Cortex of kidney (tissue), 1 donor: ENCODE measurements at places on chromosomes 13 and 19.

DNA sequence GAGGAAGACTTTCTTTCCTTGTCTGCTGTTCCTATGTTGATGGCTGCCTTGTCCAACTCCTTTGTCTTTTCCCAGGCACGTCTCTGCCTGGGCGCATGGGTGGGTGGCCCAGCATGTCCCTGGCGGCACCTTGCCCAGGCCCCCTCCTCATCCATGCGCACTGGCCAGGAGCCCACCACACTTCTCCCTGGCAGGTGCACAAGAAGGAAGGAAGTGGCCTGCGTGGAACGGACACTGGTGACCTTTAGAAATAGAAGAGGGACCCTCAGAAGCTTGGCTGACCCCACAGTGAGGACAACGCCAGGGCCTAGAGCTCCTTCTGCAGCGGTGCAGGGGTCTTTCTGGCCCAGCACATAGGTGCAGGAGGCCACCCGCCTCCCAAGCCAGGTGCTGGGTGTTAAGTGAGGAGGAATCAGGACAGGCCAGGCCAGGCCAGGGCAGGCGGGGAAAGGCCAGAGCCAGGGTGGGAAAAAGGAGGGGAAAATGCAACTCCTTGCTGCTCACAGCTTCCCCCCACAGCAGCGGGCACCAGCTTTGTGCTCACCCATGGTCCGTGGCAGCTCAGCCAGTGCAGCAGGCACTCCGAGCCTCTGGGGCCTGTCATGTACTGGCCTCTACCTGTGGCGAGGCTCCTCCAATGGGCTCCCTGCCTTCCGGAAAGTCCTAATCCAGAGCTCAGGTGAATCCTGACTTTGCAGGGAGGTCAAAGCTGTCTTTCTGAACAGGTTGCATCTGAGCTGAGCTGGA, 104.0 kb downstream of the SOX1 start:
- DNase-seq: no peak

- DNase-seq: no peak
These were observed 24.6 kb upstream of the ZNF431 start for GRCh38 chr19:21117041-21117907.

GRCh38 chr19:10718205-10719196, 622 bp downstream of the DNM2 start:
- DNase-seq: no peak

DNA sequence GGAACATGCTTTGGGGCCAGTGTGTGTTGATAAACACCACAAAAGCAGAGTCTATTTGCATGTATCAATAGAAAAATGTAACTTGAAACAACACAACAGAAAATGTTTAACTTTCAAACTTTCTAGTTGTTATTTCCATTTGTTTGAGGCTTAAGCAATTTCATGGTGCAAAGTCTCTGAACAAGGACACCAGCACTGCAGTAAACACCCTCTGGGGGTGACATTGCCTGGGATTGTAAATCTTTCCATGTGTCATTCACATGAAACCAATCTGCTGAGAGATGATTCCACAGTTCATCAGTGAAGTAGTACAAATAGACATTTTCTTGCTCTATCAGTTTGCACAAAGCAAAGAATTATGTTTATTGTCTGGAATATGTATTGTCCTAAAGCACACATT, 124.5 kb downstream of the ITGBL1 start:
- no peak for DNase-seq

DNA sequence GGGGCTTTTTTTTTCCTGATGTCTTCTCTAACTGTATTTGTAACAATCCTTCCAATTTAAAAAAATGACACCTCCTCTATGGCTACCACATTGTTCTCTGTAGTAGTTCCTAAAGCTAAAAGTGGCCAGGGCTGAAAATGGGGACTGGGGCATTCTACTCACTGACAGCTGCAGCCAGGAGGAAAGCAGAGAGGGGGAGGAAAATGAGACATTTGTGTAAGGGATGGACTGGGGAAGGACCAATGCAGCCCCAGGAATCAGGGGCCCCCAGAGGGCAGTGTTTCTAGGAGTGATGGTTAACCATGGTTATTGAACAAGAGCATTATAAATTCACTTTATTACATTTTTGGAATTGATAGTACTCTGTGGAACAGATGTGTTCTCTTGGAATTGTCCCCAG, 34.3 kb upstream of the C1QTNF9 start:
- DNase-seq: no peak

DNA sequence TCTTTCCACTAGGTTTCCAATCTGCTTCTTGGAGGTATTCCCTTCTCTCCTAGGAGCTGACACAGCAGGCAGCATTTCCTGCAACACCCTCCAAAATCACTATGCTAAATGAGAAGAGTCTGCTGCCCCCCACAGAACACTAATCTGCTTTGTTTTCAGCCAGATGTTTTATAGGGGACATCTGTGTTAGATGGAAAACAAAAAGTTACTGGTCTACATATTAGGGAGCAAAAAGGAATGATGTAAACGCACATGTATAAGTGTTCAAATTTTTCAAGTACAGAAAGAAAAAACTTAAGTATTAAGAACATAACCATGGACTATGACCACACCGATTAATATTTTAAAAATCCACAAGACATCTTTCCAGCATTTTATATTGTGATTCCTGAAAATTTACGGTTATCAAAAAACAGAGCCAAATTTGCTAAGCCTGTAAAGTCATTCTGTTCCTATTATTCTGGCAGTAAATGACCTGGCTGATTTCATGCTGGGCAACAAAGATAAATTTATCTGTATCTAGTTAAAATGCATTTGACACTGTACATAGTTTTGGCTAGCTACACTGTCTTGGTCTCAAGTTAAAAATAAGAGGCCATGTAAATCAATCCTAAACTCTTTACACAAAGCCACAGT, 63.3 kb downstream of the DCLK1 start:
- no peak for DNase-seq

DNA sequence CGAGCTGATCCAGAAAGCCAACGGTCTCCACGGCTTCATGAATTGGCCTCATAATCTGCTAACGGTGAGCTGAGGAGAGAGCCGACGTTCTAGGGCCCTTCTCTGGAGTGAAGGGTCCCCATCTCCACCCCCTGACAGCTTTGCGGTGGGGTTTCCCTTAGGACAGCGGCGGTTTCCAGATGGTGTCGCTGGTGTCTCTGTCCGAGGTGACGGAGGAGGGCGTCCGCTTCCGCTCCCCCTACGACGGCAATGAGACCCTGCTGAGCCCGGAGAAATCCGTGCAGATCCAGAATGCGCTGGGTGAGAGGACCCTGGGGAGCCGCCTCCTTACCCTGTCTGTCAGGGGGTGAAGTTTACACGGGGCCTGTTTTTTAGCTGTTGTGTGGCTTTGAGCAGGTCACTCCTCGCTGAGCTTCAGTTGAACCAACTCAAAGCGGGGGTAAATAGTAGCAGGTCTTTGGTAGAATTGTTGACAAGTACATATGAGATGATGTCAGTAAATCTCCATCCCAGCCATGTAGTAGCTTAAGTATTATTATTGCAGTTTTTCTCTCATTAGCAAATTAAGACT, 801 bp downstream of the QTRT1 start:
- no peak for DNase-seq

DNA sequence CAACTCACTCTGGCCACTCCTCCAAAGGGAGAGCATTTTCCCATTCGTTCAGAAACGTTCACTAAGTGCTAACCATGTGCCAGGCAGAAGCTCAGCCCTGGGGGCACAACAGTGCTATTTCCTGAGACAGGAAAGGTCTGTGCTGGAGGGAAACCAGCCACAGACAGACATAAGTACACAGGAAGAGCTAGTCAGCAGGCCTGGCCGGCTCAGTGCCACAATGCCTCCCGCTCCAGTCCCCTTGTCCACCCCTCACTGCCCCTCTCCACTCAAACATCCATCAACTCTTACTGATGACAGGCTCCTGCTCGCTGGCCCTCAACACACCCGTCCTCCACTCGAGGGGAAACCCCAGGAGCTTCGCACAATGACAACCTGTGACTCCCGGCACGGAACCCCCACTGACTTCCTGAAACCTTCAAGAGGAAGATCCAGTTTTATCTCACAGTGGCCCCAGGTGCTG, 11.3 kb upstream of the PLA2G4C start:
- DNase-seq: no peak

GRCh38 chr19:10288662-10289166, 1.0 kb upstream of the ICAM5 start:
- DNase-seq: no peak

DNA sequence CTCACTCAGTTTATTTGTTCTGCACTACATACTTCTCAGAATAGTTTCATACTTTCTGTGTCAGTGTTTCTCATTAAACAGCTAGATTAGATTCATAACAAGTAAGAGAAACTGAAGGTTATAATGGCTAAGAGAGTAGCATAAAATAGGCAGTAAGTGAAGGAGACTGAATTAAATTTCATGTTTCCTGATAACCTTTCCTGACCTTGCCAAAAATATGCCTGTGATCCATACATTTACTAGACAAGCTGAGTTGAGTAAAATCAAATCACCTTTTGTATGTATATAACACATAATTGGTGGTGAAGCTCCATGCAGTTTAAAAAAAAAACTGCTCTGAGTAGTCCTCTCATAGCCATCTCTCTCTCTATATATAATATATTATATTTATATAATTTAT, 545.3 kb upstream of the PCDH20 start:
- no peak for DNase-seq

DNA sequence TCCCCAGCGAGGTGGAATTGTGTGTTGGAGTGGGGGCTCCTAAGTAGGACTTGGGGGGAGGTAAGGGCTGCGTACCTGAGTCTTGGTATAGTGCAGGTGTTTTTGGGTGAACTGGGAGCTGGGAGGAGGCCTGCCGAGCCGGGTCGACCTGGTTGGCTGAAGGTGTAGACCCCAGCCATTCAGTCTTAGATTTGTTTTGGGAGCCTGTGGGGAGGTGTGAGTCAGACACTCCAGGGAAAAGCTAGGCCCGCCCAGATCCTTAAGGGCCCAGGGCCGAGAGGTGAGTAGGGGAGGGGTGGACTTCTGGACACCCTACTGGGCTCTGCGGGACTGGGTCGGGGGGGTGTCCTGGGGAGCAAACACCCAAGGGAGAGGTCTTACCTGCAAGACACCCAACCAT, 935 bp downstream of the CRB3 start:
- DNase-seq: no peak

DNA sequence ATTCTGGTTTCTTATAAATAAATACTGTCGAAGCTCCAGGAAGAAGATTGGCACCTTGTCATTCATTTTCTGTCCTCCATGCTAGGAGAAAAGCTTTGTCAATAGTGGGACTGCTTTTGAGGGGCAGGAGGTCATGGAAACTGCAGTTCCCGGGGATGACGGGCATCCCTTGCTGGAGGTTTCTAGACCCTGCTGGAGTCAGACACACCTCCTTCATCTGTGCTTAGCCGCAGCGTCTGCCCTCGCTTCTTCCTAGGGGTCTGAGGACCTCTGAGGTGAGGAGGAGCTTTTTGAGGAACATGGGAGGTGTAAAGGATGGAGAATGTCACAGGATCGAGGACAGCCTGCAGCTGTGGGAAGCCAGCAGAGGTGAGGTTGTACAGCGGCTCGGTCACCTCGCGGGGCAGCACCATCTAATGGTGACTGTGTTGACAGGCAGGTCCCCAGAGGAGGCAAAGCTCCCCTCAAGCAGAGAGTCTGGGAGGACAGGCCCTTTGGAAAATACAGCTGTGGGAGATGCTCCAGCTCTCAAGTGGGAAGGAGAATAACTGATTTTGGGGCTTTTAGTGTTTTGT, 172.7 kb upstream of the RNF113B start:
- DNase-seq: no peak

- DNase-seq: no peak
These were observed 35.2 kb downstream of the C13orf46 start for GRCh38 chr13:113938716-113939115.

- DNase-seq: no peak
These were observed 3.9 kb downstream of the RANBP3 start for GRCh38 chr19:5973867-5974635.

- no peak for DNase-seq
These were observed 22.4 kb downstream of the ENOX1 start for GRCh38 chr13:43764349-43764748.

DNA sequence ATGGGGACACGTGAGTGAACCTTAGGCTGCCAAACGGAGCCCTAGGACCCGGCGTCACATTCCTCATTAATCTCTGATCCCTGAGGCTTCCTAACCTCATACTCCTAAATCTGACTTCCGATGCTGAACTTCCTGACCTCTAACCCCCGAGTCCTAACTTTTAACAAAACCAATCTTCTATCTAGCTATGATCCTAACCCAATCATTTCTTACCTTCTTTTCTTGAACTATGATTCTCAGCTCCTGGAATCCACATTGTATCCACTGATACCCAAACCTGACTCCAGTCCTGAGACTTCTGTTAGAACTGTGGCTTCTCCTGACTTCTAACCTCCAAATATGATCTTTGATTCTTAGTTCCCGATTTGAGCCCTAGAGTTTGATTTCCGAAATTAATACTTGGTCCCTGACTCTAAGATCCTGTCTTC, 447 bp downstream of the NFKBIB start:
- DNase-seq: no peak

- DNase-seq: no peak
These were observed 2.5 kb downstream of the MAP1S start for GRCh38 chr19:17721821-17722220.

DNA sequence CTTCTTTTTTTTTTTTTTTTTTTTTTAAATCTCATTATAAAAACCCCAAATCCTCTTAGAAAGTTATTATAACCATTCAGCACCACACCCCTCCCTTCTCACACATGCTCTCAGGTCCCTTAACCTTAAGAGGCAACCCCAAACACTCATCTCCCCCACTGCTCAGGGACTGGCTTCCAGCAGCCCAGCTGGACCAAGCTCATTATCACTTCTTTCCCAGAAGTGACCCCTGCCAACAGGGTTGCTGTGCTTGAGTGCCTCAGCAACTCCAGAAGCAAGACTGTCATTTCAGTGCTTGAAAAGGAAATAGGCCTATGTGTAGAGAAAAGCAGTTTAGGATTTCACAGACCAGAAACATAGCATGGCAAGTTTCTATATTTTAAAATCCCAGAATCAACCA, 84.3 kb downstream of the SLAIN1 start:
- DNase-seq: no peak

- no peak for DNase-seq
These were observed 6.1 kb downstream of the SOX21 start for GRCh38 chr13:94706101-94706842.

DNA sequence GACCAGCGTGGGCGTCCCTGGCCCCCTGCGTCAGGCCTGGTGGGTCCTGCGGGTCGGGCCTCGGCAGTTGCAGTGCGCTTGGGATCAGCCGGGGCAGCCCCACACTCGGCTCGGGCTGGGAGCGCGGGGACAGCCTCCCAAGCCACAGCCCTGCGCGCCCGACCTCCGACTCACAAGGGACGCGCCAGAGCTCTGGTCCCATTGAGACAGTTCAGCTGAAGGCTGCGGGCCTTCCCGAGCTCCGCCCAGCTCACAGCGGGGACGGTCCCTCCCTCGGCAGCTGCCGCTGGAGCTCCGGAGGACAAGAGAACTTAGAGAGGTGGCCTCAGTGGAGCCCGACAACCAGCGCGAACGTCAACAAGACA, 45.7 kb upstream of the ZNF730 start:
- DNase-seq: no peak

GRCh38 chr13:32426191-32426989, 1.5 kb downstream of the N4BP2L1 start:
- DNase-seq: no peak

- DNase-seq: no peak
These were observed 1.1 kb downstream of the ARHGAP35 start for GRCh38 chr19:46861691-46862502.

GRCh38 chr13:23578411-23579071, 8.3 kb downstream of the TNFRSF19 start:
- DNase-seq: no peak
